ENCODE measurements at places on chromosomes 4 and X. TPM values are rescaled to one million over a fixed set of nuclear protein-coding genes. Genes with fewer than 3 reads are reported as not detected.

The TRO gene
- total RNA-seq: 4.0 TPM

The FAM184B gene
- total RNA-seq: not detected

The SLC38A5 gene
- total RNA-seq: 45.8 TPM

The TGIF2LX gene
- total RNA-seq: not detected

The KCNIP4 gene
- total RNA-seq: not detected

The F9 gene
- total RNA-seq: not detected

The NALF2 gene
- 0.22 TPM for total RNA-seq

The SCRG1 gene
- total RNA-seq: not detected

The FOXR2 gene
- total RNA-seq: not detected

The RPS6KA6 gene
- 0.02 TPM for total RNA-seq

The PROM1 gene
- 0.05 TPM for total RNA-seq

The MRFAP1L1 gene
- 37.0 TPM for total RNA-seq

The TCEAL7 gene
- not detected for total RNA-seq

The DDIT4L gene
- 0.49 TPM for total RNA-seq

All from activated naive CD4-positive, alpha-beta T cell treated with anti-CD3 and anti-CD28 coated beads for 36 hours (primary cell).